ENCODE measurements at places on chromosomes 7 and 10. TPM values are rescaled to one million over a fixed set of nuclear protein-coding genes. Genes with fewer than 3 reads are reported as not detected.
A peak's percentile ranks its signal among the peaks of the same experiment; 100 is the strongest.

The SERPINE1 gene
- total RNA-seq = not detected

DNA sequence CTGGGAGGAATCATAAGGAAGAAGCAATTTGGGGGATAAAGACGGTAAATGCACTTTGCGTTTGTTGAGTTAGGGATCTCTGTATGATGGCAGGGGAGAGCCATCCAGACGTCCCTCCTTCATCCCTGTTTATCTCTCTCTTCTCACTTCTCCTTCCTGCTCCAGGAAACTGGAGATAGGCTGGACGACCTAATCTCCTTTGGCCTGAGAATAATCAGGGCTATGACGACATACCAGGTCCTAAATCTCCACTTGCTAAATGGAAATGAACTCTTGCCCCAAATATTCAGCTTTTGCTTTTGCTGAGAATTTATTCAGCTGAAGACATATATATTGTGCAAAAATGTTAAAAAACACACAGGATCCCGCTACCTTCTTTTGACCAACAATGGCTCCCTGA is 182.9 kb upstream of the INHBA start:
- no peak for DNase-seq

DNA sequence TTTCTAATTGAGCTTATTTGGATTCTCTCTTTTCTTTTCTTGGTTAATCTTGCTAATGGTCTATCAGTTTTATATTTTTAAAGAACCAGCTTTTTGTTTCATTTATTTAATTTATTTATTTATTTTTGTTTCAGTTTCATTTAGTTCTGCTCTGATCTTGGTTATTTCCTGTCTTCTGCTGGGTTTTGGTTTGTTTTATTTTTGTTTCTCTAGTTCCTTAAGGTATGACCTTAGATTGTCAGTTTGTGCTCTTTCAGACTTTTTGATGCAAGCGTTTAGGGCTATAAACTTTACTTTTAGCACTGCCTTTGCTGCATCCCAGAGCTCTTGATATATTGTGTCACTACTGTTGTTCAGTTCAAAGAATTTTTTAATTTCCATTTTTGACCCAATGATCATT is 149.7 kb upstream of the SLC25A13 start:
- no peak for DNase-seq

DNA sequence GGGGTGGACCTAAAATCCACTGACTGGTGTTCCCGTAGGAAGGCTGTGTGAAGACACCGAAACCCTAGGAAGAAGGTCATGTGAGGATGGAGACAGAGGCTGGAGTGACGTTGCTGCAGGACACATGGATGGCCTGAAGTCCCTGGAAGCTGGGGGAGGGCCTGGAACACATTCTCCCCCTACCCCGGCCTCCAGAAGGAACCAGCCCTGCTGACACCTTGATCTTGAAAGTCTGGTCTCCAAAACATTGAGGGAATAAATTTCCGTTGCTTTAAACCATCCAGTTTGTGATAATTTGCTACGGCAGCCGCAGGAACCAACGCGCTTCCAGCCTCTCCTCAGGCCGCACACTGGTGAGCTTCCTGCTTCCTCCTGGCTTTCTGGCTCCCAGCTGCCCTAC is 288.2 kb downstream of the GLRX3 start:
- no peak for DNase-seq

DNA sequence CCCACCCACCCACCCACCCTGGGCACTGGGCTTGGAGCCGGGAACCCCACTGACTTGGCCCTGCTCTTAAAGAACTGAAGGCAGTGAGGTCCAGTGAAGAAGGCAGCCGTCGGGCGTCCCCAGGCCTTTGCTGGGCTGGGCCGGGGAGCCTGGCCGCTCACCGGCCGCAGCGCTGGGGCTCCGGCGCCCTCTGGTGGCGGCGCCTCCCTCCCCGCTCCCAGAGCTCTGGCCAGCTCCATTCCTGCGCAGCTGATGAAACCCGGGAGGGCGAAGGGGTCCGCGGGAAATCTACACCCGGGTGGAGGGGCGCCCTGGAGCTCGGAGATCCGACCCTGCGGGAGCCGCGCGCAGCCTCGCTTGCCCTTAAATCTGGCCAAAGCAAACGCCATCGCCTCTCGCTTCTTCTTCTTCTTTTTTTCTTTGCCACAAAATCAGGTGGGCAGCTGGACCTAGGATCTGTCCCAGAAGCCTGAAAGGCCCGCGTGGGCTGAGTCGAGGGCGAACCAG is 1.7 kb upstream of the CXCL12 start:
- peak; percentile 74 for DNase-seq

DNA sequence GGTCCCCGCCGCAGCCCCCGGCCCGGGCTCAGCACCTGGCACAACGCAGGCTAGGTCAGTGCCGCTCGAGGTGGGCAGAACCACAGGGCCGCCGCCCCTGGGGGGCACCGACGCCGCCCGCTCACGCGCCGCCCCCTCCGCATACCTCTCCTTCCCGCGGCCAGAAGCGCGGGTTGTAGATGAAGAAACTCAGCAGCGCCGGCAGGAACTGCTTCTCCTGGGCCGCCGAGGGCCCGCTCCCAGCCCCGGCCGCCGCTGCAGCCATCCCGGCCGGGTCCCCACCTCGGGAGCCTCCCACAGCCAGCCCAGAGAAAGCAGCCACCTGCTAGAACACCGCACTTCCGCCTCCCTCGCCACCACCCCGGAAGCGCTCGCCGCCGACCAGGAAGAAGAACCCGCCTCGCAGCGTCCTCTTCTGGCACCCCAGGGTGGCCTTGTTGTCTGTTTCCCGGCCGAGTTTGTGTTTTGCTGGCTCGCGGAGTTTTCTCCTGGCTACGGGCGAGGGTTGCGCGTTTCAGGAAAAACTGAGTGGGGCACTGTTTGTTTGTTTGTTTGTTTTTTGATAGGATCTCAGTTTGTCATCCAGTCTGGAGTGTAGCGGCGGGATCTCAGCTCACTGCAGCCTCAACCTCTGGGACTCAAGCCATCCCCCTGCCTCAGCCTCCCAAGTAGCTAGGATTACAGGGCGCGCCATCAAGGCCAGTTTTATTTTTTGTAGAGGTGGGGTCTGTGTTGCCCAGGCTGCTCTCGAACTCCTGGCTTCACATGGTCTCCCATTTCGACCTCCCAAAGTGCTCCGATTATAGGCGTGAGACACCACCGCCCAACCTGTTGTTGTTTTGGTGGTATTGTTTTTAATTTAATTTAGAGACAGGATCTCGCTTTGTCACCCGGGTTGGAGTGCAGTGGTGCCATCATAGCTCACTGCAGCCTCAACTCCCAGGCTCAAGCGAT is 17.7 kb downstream of the OCM2 start:
- DNase-seq = peak; percentile 93
